Suppressor macrophage treated with lipopolysaccharide for 1 hour (primary cell): ENCODE measurements at places on chromosomes 16 and 17.

DNA sequence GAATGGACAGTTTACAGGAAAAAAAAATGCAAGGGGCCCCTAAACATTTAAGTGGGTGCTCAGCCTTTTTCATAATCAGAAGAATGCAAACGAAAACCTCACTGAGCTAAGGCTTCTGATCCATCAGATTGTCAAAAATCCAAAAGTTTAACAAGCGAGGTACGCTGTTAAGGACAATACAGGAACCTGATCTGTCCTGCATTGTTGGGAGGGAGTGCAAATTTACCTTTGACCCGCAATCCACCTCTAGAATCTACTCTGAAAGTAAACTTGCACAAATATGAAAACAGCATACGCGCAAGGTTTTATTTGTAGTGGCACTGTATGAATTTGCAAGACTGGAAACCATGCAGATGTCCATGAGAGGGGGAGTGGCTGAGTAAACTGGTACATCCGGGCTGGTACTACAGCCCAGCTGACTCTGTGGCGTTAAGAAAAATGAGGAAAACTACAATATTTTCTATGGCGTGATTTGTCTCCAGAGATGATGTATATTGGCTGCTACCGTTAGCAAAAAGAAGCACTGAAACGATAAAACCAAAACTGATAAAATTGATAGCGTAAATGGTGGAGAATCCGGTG lies 28.8 kb upstream of the ST6GALNAC1 start:
- DNase-seq: no peak

DNA sequence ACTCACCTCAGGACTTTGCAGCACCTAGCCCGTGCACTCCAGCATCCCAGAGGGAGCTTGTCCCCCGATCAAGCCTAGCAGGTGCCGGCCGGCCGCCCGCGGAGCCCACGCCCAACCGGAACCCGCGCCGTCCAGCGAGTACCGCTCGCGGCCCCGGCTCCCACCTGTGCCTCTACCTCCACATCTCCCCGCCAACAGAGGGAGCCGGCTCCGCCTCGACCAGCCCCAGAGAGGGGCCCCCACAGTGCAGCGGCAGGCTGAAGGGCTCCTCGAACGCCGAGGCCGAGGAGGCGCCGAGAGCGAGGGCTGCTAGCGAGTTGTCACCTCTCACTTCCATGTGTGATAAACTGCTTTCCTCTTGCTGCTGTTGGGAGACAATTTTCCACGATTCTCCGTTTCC lies 41.1 kb upstream of the DHRS7B start:
- no peak for DNase-seq

DNA sequence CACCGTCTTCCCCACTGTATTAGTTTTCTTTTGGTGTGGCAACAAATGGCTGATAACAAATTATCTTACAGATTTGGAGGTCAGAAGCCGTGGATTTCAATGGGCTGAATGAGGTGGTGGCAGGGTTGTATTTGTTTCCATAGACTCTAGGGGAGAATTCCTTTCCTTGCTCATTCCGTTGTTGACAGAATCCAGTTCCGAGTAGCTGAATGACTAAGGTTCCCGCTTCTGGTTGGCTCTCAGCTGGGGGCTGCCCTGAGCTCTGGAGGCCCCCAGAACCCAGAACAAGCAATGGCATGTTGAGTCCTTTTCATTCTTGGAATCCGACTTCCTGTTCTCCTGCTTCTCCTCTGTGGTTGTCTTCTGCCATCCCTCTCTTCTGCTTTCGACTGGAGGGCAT lies 280.4 kb downstream of the SNX29 start:
- DNase-seq: no peak

DNA sequence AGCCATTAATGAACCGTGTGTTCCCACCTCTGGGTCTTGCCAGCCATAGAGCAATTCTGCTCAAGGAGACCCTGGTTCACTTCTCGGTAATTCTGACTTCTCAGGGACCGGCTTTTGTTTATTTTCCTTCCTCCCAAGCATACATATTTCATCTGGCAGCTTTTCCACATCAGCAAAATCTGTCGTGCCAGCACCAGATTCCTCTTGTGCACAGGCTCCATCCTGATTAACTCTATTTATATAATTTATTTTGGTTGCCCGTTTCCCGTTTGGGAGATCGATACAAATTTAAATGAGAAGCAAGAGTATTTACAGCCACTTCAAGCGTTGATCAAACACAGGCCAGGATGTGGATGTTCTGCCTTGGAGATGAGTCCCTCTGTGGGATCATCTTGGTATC lies 161.9 kb upstream of the XYLT1 start:
- DNase-seq: no peak

DNA sequence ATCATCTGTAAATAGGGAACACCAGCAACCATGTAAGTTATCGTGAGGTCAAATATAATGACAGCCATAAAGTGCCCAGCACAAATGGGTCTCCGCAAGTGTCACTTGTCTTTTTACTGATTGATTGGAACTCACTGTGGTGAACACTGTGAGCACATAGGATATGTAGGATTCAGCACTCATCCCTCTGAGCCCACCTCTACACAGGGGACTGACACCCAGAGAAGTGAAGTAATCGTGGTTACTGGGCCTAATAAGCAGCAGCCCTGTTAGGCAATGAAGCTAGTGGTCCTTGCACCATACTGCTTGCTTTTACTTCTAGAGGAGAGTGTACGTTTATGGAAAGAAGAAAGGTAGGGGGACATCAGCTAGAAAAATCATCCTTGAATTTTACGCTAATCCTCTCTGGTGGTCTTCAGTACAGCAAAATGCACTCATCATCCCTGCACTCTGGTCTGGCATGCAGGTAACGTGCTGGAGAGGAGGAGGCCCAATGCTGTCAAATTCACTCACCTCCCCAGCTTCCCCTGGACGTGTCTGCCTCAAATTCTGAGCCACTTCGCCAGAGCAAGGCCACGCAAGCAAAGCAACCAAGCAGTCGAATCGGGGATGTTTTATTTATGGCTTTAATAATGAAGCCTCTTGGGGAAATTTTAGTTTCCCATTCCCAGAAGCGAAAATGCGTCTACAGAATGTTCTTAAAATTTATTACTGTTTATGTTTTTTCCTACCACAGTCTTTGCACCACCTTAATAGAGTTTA lies 74.7 kb downstream of the YPEL2 start:
- DNase-seq: no peak

DNA sequence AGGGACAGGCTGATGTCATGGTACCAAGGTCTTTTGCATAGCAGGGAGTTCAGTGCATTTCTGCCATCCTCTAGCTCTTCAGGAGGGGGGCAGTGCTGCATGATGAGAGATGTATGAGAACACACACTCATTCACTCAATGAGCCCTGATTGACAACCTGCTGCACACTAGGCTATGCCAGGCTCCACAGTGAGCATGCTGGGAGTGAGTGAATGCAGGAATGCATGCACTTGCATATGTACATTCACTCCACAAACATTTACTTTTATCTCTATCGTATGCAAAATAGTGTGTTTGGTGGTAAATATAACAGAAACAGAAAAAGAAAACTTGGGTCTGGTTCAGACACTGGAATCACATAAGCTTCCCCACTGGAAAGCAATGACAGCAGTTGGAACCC lies 374.1 kb upstream of the C16orf82 start:
- no peak for DNase-seq

GRCh38 chr17:44004761-44005526 lies 522 bp downstream of the NAGS start:
- DNase-seq: no peak

- DNase-seq: no peak
These were observed 3.2 kb downstream of the TPSG1 start for GRCh38 chr16:1221628-1222552.

- DNase-seq: no peak
These were observed 385.5 kb downstream of the TMEM114 start for GRCh38 chr16:8204769-8205168.

DNA sequence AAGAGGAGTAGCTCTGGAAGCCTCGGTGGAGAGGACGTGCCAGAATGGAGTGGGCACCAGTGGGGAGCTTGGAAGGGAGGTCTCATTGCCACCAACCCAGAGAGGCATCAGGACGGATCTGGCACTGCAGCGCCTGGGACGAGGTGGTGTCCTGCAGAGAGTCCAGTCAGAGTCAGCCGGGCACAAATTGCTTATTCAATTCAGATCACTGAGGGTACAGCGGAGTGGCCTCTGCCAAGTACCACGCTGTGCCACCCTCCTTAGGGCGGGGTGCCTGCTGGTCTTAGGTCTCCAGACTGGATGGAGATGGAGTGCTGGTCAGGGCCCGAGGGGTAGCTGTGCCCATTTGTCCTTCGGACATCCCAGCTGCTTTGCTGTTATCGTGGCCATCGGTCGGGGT lies 18.9 kb upstream of the SPPL2C start:
- no peak for DNase-seq

DNA sequence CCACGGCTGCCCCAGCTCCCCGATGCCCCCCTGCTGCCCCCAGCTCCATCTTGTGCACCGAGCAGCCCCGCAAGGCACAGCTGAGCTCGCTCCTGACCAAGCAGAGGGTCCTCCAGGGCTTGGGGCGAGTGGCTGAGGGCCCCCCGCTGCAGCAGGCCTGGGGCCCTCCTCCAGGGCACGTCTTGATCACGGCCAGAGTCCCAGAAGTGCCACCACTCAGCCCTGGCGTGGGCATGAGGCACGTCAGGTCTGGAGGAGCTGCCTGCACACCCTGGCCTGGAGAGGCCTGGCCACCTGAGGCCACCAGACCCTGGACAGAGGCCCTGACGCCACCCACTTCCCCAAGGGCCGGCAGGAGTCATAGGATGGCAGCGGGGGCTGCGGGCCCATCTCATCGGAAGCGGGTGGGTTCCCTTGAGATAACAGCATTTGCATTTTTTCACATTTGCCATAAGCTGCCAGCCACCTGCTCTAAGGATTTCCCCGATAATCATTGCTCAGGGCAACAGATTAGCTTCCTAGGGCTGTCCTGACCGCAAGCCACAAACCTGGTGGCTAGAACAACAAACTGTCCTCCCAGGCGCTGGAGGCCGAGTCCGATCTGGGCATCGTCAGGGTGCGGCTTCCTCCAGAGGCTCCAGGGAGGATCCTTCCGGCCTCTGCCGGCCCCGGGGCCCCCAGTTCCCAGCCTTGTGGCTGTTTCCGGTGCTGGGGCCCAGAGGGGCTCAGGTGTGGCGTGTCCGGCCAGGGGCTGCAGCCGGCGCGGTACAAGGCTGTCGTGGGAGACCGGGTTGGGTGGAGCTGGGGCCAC lies 23.9 kb upstream of the C1QTNF8 start:
- DNase-seq: no peak

GRCh38 chr16:28910086-28911031 lies 14.7 kb downstream of the RABEP2 start:
- no peak for DNase-seq

GRCh38 chr16:28324887-28325279 lies 32.6 kb downstream of the SBK1 start:
- no peak for DNase-seq

GRCh38 chr16:84949772-84950436 lies 61.4 kb downstream of the ZDHHC7 start:
- no peak for DNase-seq

DNA sequence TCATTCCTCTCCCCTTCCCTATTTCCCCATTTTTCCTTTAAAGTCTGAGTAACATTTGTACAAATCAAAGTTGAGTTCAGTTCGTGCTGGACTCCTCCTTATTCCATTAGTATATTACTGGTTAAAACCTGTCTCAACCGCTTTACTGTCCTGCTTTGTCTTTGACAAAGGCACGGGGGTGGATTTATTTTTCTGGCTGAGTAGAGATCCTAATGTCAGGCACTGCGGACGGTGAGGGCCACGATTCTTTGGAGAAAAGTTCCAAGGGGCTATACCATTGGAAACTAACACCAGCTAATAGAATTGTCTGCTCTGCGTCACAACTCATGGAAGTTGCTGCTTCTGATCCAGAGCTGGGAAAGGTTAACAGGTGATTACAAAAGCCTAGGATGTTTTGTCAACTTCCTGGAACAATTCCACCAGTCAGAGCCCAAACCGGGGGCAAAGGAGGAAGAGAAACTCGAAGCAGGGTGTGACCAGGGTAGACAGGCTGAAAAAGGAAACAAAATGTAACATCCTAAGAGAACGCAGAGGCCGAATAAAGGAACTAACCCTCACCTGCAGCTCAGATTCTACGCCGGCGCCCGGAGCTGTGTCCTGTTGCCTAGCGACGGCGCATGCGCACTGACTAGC lies 12.4 kb downstream of the TAT start:
- peak; percentile 69 for DNase-seq

- no peak for DNase-seq
These were observed 14.8 kb downstream of the SNTB2 start for GRCh38 chr16:69201787-69202186.

- no peak for DNase-seq
These were observed 114.3 kb downstream of the MGAT5B start for GRCh38 chr17:76982408-76983074.
